ENCODE measurements at places on chromosomes 3 and 15.

DNA sequence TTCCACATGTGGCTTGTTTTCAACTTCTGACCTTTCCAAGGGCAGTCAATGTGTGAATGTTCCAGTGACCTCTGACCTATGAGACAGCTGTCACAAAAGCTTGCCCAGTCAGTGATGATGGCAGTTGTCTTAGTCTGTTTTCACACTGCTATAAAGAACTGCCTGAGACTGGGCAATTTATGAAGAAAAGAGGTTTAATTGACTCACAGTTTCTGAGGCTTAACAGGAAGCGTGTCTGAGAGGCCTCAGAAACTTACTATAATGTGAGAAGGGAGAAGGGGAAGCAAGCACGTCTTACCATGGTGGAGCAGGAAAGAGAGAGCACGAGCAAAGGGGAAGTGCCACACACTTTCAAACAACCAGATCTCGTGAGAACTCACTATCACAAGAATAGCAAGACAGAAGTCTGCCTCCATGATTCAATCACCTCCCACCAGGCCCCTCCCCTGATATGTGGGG is 95.6 kb downstream of the ECT2 start:
- DNase-seq, result peak; percentile 18

DNA sequence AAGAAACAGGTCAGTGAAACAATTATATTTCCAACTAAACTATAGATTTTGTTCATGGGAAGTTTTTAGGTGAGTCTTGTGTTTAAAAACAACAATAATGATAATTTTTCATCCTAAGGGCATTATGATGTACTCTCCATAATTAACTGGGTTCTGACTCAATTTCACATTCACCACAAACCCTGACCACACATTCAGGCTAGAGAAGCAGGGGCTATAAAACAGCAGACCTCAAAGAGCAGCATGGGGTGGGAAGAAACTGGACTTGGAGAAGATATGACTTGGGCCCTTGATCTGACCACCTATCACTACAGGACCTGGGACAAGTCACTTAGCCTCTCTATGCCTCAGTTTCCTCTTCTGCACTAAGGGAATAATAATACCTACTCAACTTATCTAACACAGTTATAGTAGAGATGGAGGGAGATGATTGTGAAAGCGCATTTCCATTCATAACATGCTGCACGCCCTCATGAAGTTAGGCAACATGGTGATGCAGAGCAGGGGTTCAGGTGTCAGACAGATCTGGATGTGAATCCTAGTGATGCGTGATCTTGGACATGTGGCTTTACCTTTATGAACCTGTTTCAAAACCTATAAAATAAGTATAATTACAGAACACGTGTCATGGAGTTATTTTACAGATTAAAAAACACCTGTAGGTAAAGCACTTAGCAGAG is 63.0 kb upstream of the ACP3 start:
- DNase-seq, result no peak

GRCh38 chr3:129612534-129613366 is 6.3 kb upstream of the PLXND1 start:
- no peak for DNase-seq

DNA sequence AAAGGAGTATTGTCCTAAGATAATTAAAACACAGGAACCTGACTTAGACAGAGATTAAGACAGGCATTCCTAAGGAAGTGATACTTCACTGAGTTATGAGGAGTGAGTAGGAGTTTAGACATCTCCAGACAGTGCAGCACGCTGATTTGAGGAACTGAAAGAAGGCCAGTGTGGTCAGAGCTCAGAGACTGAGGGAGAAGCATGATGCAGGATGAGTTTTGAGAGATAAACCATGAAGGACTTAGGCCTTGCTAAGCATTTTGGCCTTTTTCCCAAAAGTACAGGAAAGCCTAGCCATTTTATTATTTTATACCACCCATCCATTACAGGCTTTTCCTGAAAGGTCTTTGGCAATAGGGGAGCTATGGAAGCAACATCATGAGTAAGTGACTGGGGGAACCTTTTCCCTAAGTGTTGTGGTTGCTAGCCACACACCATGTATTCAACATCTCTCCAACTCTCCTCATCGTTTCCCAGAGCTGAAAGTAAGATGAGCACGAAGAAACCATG is 375.6 kb upstream of the TPRG1 start:
- DNase-seq, result no peak
